ENCODE measurements at places on chromosomes 2 and 18.

- DNase-seq = no peak
These were observed 50.9 kb downstream of the ARHGEF4 start for GRCh38 chr2:130887643-130888042.

- DNase-seq = no peak
These were observed 26.2 kb upstream of the CYP27A1 start for GRCh38 chr2:218755567-218756404.

DNA sequence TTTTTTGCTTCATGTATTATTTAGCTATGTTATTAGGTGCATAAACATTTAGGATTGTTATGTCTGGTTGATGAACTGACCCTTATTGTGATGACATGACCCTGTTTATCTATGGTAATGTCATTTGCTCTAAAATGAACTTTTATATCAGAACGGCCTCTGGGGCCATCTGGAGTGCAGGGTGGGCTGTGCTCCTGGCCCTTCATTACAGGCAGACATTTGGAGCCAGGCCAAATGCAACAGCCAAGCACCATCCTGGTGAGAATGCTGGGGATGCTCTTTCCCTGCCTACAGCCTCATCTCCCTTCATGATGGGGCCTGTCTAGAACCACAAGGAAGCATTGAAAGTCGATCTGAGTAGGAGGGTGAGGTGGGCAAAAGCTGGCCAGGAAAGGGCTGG, 38.0 kb downstream of the HJURP start:
- no peak for DNase-seq

DNA sequence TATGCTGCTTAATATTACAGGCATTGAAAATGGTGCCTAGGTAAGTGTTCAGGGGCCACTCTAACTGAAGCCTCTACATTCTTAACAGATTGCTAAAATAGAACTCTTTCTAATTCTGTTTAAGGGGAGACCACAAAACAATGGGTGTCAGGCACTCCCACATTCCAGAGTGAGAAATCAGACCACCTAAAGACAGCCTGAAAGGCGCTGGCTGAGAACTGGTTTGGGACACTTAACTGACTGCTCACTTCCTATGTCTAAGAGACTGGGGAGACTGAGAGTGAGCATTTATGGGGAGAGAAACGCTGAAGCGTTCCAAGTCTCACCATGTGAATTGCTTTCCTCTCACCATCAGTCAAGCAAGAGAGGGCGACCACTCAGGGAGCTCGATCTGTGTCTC, 108.8 kb upstream of the ITGB6 start:
- DNase-seq = no peak

GRCh38 chr2:100563407-100564247, 834 bp downstream of the PDCL3 start:
- DNase-seq = no peak

- DNase-seq = no peak
These were observed 33.5 kb upstream of the ATG16L1 start for GRCh38 chr2:233217892-233218377.

- DNase-seq = no peak
These were observed 1402.0 kb upstream of the PIK3C3 start for GRCh38 chr18:40553029-40553428.

DNA sequence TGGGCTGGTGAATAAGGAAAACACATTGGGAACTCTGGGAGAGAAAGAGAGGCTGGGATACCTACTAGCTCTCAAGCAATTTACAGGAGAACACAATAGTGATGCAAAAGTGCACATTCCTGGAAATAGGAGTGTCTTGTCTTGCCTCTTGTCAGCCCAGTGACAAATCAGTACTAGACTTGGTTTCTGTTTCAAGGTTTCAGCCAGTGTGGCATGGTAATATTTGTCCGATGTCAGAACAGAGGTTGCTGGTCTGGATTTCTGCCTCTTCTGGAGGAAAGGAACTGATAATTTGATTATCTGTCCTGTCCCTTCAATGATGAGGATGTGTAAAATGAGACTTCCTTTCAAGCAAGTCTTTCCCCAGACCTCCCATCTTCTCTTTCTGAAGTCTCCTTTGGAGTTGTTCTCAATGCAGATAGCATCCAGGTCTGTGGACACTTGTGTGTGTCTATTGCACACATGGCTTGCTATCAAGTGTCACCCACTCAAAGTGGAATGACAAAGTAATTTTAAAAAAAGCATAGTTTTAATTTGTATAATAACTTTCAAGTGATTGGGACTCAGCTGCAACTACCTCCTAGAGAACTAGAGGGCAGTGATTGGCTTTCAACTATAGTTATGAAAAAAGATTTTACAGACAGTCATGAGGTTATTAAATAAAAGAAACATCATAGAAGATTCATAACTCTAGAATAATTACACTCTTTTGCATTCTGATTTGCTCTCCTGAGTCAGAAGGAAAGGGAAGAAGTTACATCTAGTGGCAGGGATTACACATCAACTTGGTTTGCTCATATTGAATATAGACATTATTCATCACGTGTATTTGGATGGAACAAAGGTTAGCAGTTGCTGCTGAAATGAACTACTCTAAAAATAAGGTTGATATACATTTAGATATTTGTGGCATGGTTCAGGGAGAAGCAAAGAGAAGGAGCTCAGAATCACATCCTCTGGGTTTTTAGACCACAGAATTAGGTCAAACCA, 4.5 kb downstream of the GPR39 start:
- no peak for DNase-seq

DNA sequence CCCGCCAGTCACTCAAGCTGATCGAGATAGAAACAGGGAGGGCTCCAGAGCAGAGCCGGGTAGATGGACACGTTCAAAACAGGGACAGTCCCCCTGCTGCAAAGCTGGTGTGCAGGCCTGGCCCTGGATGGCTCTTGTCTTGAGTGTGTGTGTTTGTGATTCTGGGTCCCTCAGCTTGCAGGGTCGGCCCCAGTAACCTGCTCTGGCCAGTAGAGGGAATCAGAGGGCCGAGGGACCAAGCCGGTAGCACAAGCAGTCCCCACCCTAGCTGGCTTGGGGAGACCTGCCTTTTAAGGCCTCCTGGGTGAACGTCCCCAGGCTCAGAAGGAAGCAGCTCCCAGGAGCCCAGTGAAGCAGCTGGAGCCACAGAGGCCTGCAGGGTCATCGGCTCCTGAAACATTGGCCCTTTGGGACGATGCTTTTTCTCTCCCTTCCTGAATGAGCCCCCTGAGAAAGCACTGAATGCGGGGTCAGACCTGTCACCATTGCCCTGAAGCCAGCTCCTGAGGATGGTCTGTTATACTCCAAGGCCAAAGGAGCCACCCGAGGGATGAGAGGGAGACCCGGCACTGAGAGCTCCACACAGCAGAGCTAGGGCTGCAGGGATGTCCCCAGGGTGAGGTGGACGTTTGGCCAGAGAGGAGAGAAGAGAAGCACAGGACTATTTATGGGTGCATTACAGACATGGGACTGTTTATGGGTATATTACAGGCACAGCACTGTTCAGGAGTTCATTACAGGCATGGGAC, 15.4 kb upstream of the MLPH start:
- DNase-seq = peak; percentile 63

DNA sequence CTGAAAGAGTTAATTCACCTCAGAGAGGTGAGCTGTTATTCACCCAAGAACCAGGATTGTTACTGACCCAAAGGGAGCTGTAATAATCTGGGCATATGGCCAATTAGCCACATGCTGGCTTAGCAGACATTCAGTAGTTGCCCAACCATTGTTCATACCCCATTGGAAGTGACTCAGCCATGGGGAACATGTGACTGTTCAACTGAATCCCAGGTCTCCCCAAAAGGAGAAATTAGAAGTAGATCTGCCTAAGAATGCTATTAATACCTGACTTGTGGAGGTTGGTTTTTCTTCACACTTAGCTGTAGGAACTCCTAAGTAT, 272.6 kb upstream of the UBE2E3 start:
- no peak for DNase-seq

- DNase-seq = peak; percentile 46
These were observed 91.5 kb upstream of the TMEFF2 start for GRCh38 chr2:192286093-192286701.

DNA sequence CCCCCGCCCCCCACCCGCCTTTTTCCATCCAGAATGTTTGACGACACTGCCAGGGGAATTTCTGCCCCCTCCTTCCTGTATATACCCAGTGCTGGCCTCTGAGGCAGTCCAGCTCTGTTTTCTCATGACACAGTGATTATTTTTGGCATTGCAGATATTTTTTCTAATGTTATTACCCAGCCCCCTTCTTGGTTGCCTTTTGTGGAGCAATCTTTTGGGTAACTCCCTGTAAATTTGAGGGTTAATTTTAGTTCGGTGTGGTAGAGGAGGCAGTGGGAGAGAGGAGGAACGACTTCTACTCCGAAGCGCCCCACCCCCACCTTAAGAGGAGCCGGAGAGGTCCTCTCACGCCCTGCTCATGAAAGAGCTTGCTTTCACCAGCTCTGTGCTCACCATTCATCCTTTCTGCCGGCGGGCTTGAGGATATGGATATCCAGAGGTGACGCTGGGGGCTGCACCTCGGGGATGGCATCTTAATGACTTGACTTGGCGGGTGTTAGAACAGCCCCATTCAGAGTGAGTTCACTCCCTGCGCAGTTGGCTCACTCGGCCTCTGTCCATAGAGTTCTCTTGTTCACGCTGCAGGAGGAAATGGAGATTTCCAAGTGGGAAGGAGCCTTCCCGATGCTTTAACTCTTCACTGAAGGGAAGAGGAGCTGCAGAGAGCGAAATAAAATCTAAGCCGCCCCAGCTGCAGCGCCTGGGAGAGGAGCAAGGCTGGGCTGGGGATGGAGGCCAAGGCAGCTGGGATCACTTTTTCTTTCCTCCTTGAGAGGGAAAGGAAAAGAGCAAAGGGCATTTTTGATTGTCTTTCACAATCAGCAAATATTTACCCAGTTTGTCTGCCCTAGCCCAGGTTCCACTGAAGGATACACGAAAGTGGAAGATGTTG, 38.4 kb downstream of the EPAS1 start:
- no peak for DNase-seq

DNA sequence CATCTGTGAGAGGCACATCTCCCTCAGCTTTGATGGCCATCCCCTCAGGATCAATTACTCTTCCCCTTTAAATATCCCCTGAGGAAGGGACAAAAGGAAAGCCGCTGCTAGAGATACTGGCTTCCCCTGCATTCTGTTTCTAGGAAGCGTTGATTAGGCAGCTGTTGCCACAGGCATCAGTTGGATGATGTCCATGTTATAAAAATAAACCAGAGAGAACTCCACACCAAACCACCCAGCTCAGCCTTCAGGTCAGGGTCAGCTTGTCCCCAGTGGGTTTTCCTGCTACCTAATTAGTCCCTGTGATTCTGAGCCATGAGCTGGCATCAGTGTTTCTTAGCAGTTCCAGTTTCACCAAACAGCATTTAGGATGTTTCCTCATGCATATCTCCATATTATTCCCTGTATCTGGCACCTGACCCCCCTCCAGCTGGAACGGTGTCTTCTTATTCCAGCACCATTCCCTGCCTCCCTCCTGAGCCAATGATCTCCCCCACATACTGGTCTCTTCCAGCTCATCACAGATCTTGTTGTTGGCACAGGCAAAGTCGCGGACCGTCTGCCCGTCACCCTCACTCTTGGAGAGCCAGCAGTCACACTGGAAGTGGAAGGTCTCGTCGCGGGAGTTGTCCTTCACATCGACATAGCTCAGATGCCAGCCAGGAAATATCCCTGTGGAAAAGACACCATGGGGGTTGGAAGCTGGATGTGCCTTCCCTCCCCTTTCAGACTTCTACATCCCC, 168.4 kb downstream of the LOXHD1 start:
- DNase-seq = no peak

DNA sequence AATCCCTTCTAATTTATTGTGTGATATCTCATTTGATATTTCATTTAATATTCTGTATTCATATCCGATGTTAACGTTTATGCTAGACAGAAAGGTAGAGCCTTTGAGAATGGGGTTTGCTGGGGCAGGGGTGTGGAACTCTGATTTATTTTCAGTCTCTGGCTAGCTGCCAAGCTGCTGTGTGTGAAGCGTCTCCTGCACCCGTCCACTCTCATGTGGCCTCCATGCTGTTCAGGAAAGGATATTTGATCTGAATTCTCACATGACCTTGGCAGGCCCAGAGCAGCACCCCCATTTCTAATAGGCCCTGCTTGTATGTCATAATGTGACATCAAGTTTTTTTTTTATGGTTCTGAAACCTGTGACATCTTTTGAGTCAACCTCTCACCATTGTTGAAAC, 1.6 kb downstream of the IL1R1 start:
- DNase-seq = no peak

- DNase-seq = peak; percentile 38
These were observed 787 bp downstream of the SOCS6 start for GRCh38 chr18:70289351-70290312.

GRCh38 chr18:4551001-4551360, 95.9 kb upstream of the DLGAP1 start:
- DNase-seq = no peak

- no peak for DNase-seq
These were observed 505.7 kb upstream of the KLHL29 start for GRCh38 chr2:22879009-22879863.

DNA sequence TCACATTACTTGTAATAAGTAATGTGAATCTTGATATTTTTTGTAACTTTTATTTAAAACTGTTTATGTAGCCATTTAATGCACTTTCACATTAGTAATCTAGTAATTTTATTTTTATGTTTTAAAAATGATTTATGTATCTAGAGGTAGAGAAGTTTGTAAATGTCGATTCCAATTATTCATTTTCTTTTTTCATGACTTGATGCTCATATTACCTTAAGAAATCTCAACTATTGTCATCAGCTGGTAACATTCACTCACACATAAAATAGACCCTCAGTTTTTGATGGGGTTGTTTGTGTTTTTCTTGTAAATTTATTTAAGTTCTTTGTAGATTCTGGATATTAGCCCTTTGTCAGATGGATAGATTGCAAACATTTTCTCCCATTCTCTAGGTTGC, 351.7 kb upstream of the CDH7 start:
- no peak for DNase-seq

DNA sequence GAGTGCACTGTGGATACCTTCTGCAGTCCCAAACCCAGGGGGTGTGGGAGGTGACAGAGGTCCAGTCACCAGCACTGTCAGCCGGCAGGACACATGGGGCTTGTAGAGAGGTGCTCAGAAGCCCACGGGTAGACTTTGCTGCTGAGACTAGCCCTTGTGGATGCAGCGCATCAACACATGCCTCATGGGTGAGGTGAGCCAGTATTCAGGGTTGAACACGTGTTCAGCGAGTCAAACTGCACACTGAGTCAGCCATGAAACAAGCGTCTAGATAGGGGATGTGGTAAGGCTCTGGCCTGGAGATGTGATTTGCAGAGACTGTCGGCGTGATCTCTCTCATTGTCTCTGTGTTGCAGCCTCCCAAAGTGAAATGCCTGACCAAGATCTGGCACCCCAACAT, 35.8 kb upstream of the SCLY start:
- no peak for DNase-seq

DNA sequence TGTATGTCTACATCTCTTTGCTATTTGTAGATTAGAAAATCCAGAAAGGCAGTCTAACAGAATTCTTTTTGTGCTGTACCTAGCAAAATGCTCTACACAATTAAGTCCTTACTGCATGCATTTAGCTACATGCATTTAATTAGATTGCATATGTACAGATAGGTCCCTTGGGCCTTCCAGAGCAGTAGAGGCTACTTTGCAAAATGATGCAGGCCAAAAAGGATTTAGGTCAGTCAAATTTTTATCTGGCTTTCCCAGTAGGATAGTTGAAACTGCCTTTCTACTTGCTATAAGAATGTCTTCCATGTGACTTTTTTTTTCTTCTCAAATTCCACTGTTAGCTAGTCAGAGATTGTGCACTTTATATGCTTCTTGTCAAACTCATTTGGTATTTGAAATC, 19.3 kb downstream of the GALNT13 start:
- DNase-seq = no peak

- no peak for DNase-seq
These were observed 627.4 kb downstream of the FBXO15 start for GRCh38 chr18:73520229-73520628.

- DNase-seq = no peak
These were observed 72.2 kb upstream of the MAP2 start for GRCh38 chr2:209351636-209352035.
